Aorta (tissue), 5 donors: ENCODE measurements at places on chromosomes 1 and 21. TPM values are rescaled to one million over a fixed set of nuclear protein-coding genes. Genes with fewer than 3 reads are reported as not detected.
A peak's percentile ranks its signal among the peaks of the same experiment; 100 is the strongest.

GRCh38 chr1:114462341-114462740 lies 48.7 kb downstream of the TRIM33 start:
- no peak for DNase-seq

GRCh38 chr1:180247061-180247460 lies 17.0 kb downstream of the LHX4 start:
- DNase-seq: no peak

The USP25 gene
- total RNA-seq: 39.4 TPM

DNA sequence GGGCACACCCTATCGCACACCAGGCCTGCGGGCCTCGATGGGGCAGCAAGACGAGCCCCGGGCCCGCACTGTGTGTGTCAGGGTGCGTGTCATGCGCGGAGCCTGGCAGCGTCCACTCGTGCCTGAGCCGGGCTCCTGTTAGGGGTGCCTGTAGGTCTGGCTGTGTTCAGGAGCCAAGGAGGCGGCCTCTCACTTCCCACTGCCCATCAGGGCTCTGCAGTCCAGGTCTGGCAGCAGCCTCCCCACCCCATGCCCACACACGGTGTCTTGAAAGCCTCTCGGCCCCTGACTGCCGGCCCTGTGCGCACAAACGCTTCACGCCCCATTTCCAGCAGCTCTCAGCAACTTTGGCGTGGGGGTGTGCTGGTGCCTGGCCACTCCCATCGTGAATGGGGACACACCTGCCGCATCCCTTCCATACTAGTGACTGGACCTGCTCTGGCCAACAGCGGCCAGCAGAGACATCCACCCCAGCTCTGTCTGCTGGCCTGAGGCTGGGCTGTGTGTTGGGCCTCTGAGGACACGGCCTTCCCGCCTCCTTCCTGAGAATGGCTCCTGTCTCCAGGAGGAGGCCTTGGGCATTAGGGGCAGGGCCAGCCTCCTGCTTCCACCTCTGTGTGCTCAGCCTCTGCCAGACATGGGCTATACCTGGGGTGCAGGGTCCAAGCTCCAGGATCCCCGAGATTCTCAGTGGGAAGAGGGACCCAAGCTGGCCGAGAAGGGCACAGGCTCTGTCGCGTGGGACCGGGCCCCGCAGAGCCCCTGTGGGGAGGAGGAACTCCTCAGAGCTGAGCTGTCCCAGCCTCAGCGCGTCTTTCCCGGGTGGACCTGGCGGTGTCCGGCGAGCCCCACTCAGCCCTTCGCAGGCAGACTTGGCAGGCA lies 41.8 kb upstream of the ACTRT2 start:
- DNase-seq: no peak

DNA sequence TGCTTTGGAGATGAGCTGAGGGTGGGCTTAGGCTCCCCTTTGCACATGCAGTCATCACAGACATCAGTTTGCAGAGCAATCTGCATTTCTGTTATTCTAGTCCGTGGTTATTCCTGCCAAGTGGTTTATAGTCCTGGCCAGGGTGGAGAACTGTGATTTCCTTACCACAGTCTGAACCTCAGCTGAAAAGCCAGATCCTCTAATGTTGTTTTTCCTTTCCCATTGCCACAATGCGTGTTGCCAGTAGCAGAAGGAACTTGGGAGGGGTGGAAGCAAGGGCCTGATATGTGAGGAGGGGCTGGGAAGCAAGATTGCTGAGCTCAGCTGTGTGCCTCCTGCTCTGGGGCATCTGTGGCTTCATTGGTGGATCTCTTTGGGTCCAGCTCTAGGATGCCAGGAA lies 18.0 kb upstream of the ST3GAL3 start:
- DNase-seq: no peak

The TP73 gene
- 0.18 TPM for total RNA-seq

The OXCT2 gene
- total RNA-seq: not detected

GRCh38 chr1:169570172-169570574 lies 16.1 kb downstream of the F5 start:
- no peak for DNase-seq

The LRRN2 gene
- 6.8 TPM for total RNA-seq

The CCDC30 gene
- total RNA-seq: 2.3 TPM

GRCh38 chr1:84632673-84633434 lies 57.4 kb downstream of the SSX2IP start:
- DNase-seq: no peak

The CD160 gene
- not detected for total RNA-seq

The KCNK2 gene
- total RNA-seq: 4.8 TPM

GRCh38 chr1:173798078-173798477 lies 26.4 kb upstream of the DARS2 start:
- DNase-seq: no peak

- no peak for DNase-seq
Observed at GRCh38 chr1:201683397-201683796, 144.5 kb downstream of the NAV1 start.

GRCh38 chr1:94125551-94126514 lies 4.9 kb upstream of the ABCA4 start:
- no peak for DNase-seq

DNA sequence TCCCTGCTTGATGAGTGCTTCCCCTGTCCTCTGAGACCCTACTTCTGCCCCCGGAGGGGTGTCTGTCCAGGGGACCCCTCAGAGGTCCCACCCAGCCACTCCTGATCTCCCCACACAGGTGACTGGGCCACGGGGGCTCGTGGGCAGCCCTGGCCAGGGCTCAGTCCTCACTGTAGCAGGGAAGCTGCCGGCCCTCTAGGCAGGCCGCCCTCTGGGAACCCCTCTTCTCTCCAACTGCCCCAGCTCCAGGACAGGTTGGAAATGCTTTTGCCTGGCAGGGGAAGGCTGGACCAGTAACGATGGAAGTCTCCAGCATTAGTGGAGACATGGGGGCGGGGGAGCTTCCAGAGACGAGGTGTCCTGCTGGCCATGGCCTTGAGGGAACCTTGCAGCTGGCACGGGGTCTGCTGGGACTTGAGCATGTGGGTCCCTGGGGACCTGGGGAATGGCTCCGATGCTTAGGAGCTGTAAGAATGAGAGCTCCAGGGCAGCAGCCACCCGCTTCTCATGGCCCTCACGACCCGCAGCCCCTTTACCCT lies 3.1 kb upstream of the FNDC10 start:
- DNase-seq: no peak

The NIT1 gene
- total RNA-seq: 41.6 TPM

- DNase-seq: no peak
Observed at GRCh38 chr1:203166192-203166940, 9.3 kb downstream of the MYBPH start.

GRCh38 chr1:172882791-172883386 lies 167.9 kb downstream of the TNFSF18 start:
- no peak for DNase-seq

- DNase-seq: no peak
Observed at GRCh38 chr1:230747890-230748800, 957 bp downstream of the CAPN9 start.

DNA sequence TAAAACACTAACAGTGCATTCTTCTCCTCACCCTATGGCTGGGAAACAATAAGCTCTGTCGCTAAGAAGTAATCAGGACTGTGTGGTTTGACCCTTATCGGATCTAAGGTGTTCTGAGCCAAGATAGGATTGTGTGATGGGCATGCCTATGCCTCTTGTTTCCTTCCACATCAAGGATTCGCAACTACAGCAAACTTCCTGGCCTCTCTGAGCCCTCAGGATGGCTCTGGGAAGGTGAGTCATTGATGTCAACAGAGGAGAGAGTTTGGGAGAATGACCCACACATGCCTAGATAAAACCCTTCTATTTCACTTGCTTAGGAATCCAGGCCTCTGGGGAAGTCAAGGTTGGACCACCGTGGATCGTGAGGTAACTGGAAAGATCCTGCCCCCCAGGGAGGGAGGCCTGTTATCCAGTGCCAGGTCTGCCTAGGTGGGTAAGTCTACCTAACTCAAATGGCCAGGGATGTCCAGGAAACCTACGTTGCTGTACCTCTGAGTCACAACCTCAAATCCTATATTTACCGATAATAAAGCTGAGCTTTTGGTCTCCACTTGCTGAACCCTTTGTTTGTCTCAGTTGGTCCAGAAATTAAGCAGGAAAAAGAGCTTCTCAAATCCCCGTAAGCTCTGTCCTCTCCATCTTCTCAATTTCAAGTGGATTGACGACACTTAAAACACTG lies 27.4 kb downstream of the TIAM1 start:
- DNase-seq: no peak

The C1orf105 gene
- not detected for total RNA-seq

GRCh38 chr1:18599086-18599485 lies 31.6 kb upstream of the PAX7 start:
- DNase-seq: peak; percentile 68

The GJB3 gene
- 0.42 TPM for total RNA-seq

DNA sequence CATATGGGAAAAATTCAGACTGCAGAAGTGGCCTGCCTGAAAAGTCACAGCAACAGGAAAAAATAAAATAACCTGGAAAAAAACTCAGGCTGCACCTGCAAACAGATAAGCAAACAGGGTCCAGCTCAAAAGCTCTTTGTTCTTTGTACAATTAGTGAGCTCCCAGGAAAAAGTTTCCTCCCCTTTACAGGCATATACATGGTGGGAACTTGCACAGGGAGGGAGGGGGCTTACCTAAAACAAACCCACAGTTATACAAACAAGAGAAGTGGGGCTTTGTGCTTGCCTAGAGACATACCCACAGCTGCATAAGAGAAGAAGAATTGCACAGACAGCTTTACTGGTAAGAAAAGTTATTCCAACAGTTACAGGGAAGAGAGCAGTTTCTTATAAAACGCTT lies 31.7 kb upstream of the COG2 start:
- DNase-seq: no peak

The GPR137B gene
- 19.2 TPM for total RNA-seq

- DNase-seq: no peak
Observed at GRCh38 chr21:25901330-25901979, 166.7 kb downstream of the GABPA start.

- no peak for DNase-seq
Observed at GRCh38 chr1:20095564-20096434, 23.5 kb downstream of the PLA2G2D start.

- DNase-seq: no peak
Observed at GRCh38 chr1:194618101-194618500, 1431.7 kb upstream of the B3GALT2 start.

- no peak for DNase-seq
Observed at GRCh38 chr1:33328817-33329216, 7.9 kb upstream of the A3GALT2 start.

The CD84 gene
- 10.8 TPM for total RNA-seq

The CD5L gene
- not detected for total RNA-seq

The MCOLN3 gene
- total RNA-seq: 1.3 TPM

The OR2L13 gene
- total RNA-seq: not detected

- DNase-seq: no peak
Observed at GRCh38 chr1:213345621-213346020, 294.6 kb downstream of the RPS6KC1 start.

The THAP3 gene
- 11.0 TPM for total RNA-seq

The KRTAP13-2 gene
- total RNA-seq: not detected

DNA sequence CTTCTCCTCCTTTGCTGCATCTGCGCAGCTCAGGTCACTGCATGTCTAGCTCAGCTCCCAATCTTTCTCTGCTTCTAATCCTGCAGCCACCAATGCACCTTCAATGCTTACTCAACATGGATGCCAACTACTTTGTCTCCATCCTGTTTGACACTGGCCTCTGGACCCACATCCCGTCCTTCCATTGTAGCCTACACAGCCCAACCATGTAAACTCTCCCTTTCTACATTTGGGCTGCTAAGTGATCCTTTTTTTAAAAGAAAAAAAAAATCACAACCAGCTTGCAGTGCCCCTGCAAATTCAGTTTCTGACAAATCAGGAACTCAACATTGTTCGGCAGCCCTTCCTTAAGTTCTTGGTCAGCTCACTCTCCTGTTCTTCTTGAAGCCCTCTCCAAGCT lies 9.4 kb upstream of the CRABP2 start:
- no peak for DNase-seq

DNA sequence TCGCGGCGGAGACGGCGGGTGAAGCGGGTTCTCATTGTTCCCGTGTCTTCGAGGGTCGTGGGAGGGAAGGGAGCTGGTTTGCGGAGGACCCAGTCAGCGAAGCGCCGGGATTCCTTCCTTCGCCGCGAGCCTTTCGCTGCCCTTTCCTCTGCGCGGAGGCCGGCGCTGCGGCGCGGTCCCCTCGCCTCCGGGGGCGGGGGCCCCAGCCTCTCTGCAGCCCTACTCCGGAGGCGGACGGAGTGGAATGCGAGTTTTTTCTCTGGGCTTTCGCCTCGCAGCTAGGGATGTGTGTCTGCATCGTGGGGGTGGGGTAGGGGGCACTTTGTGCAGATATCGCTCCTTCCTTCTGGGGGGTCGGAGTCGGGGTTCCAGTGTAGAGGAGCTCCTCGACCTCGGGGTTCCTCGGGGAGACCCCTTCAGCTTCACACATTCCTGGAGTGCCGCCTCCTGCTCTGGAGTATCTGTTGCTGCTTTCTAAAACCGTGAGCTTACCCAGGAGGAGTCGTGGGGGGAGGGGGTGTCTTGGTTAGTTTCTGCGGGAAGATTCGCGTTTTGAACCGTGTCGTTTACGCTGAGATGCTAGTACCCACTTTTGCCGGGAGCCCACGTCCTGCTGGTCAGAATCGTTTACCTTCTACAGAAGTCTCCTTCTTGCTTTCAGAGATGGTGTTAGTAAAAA lies 595 bp downstream of the RNF2 start:
- no peak for DNase-seq

DNA sequence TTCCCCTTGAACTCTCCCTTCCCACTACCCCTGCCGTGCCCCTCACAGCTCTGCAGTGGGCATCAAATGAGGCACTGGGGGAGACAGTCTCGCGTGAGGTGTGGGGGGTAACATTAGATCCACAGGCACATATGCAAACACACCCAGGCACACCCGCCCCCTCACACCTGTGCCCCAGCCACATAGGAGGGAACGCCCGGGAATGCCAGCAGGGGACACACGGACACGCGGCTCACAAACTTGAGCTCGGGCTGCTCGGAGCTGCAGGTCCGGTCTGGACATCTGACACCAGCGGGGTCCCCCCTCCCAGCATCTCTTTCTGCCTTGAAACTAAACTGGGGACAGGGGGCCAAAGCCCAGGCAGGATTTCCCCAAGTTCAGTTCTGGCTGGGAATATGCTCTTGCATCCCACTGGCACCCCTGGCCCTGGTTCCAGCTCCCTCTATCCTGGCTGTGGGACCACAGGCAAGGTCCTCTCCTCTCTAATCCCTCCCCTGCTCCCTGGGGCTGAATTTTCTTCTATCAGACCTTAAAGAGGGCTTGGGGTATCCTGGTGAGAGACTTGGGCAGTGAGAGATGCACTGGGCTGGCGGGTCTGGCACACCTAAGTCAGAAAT lies 30.6 kb downstream of the CDCP2 start:
- no peak for DNase-seq

DNA sequence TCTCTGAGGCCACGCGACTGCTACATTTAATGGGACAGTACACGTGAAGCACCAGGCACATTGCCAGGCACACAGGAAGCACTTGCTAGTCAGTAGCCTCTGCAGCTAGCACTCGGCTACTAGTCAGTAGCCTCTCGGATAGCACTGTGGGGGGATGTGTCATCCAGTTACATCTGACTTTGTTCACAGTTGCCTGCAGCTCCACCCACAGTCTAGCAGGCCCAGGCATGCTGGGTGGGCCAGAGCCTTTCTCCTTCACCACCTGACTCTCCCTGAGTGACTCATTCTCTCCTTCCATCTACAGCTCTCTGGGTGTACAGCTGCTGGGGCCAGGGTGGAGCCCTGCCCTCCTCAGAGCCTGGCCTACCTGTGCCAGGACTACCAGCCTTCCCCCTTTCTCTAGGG lies 51.5 kb downstream of the PTPRF start:
- no peak for DNase-seq

- no peak for DNase-seq
Observed at GRCh38 chr1:203476216-203476814, 709 bp downstream of the PRELP start.

The ZNF362 gene
- total RNA-seq: 36.2 TPM

- DNase-seq: no peak
Observed at GRCh38 chr1:210464519-210465039, 135.9 kb downstream of the HHAT start.
